ENCODE measurements at places on chromosomes 3 and 15. TPM values are rescaled to one million over a fixed set of nuclear protein-coding genes. Genes with fewer than 3 reads are reported as not detected.

GRCh38 chr3:118970819-118971218, 63.8 kb downstream of the IGSF11 start:
- no peak for DNase-seq

DNA sequence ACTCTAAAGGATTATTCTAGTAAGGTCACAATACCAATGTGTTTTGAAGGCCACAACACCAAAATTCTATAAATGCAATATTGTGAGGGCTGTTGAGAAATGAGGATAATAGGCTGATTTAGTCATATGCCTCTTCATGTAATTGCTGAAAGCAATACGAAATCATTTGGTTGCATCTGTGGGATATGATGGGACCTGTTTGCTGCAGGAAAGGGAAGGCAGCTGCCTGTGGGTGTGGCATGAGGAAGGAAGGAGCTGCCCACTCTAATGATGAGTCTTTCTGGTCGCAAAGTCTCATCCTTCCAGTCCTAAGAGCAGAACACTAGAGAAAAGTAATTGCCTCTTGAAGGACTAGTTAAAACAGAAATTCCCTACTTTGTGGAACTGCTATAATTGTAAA, 245.3 kb upstream of the ZPLD1 start:
- no peak for DNase-seq

GNB5 gene
- 120 TPM for total RNA-seq

- DNase-seq = peak; percentile 91
These were observed 6.0 kb upstream of the SRP14 start for GRCh38 chr15:40044717-40045571.

NPTN gene
- total RNA-seq = 173 TPM

DNA sequence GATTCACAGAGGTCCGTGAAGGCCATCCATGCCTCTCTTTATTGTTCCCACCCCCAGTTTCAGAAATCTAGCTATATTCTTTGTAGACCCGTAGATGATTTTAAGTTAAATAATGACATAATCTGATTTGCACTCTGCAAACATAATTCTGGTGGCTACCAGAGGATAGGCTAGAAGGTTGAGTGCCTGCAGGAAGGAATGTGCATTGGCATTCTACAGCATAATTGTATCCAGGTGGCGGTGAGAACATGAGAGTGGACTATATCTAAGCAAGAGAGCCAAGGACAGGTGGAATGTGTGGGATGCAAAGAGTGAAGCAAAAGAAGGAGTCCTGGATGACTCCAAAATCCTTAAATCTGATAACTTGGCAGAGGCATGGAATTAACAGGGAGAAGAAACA, 298.5 kb upstream of the MME start:
- no peak for DNase-seq

DNA sequence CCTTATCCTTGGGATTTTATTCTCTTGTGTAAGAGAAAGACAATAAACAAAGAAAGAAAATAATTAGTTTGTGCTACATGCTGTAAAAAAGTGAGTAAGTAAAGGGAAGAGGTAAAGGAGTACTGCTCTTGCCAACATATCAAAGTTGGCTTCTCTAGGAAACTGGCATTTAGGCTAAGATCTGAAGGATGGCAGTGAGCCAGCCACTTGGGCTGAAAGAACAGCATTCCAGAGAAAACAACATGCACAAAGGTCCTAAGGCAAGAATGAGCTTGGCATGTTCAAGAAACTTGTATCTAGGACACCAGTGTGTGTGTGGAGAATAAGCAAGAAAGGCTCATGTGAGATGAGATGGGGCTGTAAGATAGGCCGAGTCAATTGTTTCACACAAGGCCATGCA, 245.5 kb upstream of the MANF start:
- DNase-seq = no peak

KLHL40 gene
- not detected for total RNA-seq

DUOXA2 gene
- total RNA-seq = not detected

- no peak for DNase-seq
These were observed 72.5 kb upstream of the NEO1 start for GRCh38 chr15:72979791-72980190.

GRCh38 chr3:18830087-18830486, 318.2 kb upstream of the KCNH8 start:
- no peak for DNase-seq

ANKRD34C gene
- total RNA-seq = not detected

DNA sequence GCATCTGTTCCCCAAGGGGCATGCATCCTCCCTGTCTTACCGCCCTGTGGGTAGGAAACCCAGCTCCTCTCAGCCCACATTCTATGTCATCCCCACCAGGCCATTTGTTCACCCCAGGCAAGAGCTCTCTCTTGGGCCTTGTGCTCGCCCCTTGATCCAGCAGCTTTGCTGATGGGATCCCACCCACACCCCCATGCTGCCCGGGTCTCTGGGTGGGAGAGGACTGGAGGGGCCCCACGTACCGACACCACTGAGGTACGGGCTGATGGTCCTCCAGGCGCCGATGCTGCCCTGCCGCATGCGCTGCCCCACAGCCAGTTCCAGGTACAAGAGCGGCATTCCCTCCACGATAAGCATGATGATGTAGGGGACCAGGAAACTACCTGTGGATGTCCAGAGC, 14.5 kb downstream of the SLC6A20 start:
- DNase-seq = no peak

All from Peyer's patch (tissue), 4 donors.